ENCODE measurements at places on chromosomes 13 and 19.
A peak's percentile ranks its signal among the peaks of the same experiment; 100 is the strongest.

DNA sequence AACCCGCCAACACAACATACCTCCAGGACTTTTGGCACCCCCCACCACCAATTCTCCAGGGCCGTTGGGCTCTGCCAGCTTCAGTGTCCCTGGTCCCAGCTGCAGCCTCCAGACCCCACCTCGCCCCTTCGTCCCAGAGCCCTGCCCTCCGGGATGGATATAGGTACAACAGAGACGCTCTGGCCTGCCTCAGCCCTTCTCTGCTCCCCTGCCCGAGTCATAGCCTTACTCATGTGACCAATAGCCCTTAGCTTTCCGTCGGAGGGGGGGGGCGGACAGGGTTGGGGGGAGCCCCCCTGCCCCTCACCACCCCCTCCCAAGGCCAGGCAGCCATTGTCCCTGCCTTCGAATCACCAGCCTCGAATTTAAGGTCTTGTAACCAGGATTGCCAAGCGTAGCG is 70.8 kb upstream of the NFIC start:
- DNase-seq = no peak

DNA sequence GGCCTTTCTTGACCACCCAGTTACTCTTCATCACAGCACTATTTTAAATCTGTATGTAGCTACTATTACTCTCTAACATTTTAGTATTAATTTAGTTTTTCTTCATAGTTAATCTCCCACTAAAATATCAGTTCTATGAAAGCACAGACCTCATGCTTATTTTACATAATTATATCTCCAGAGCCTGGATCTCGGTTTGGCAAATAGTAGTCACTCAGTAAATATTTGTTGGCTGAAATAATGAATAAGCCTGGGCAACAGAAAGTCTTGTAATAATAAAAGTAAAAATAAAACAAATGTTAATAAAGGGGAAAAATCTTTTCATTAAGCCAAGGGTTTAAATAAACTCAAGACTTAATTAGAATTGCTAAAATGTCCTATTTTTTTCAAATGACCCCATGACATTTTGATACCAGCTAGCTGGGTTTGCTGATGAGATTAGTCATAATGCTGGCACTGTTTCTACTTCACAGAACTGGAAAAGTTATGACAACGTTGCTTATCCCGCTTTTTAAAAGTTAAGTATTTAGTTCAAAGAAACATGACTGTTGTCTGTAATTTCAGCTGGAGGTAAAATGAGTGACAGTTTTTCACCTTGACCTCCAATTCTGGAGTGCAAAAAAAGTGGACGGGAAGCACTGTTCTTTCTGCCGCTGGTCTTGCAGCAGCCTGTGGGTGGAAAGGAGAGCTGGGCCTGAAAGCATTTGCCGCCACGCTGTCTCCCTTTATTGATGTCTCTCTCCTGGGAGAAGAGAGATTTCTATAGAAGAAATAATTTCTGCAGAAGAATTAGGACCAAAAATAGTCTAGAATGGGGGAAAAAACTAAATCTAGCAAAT is 85.2 kb upstream of the SPATA13 start:
- no peak for DNase-seq

- no peak for DNase-seq
Measured at GRCh38 chr13:44393391-44393790, 19.8 kb downstream of the SERP2 start.

GRCh38 chr19:44741841-44742329 is 6.6 kb upstream of the BCL3 start:
- no peak for DNase-seq

DNA sequence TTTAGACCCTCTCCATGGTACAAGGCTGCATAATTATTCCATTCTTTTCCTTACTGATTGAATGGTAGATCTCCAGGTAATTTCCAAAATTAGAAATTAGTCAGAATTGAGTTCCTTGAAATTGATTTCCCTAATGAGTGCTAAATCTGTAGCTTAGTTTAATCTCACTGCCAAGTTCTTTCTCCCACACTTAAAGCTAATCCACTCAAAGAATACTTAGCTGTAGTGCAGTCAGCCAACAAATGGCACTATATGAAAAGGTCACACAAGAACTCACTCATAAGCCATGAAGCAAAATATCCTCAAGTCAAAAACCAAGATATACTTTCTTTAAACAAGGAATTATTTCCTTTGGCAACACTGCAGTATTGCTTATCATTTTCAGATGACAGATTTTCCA is 62.0 kb downstream of the XPO4 start:
- no peak for DNase-seq

- DNase-seq = no peak
Measured at GRCh38 chr13:87052731-87053130, 618.4 kb upstream of the SLITRK5 start.

DNA sequence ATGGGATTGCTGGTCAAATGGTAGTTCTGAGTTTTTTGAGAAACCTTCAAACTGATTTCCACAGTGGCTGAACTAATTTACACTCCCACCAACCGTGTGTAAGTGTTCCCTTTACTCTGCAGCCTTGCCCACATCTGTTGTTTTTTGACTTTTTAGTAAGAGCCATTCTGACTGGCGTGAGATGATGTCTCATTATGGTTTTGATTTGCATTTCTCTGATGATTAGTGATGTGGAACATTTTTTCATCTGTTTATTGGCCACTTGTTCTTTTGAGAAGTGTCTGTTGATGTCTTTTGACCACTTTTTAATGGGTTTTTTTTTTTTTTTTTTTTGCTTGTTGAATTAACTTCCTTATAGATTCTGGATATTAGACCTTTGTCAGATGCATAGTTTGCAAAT is 4.3 kb downstream of the CAB39L start:
- no peak for DNase-seq

GRCh38 chr13:27353166-27353583 is 71.2 kb upstream of the GTF3A start:
- DNase-seq = peak; percentile 18

- no peak for DNase-seq
Measured at GRCh38 chr13:46296115-46296822, 84.5 kb downstream of the LRRC63 start.

DNA sequence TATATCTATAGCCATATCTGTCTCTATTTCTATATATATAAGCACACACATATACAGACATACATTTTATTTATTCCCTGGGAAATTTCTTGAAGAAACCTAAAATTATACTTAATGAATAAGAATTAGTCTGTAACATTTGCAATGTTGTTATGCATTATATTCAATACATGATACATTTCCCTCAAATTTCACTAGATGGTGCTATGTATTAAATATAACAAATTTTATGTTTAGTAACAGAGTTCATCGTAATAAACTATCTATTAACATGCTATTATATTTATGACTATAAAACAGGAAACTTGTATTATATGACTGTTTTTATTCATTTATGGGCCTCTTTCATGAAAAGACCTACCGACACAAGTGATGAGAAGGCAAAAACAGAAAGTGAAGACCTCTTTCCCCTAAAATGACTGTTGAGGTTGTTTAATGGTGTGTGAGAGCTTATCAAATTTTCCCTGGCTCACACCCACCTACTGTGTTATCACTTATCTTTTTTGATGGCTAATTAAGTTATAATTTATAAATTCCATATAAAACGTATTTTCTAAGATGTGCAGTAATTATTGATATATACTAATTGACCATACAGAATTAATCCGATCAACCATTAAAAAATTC is 881.9 kb downstream of the SLITRK6 start:
- DNase-seq = no peak

GRCh38 chr13:95185851-95186250 is 115.4 kb downstream of the ABCC4 start:
- DNase-seq = no peak

GRCh38 chr13:38670627-38671026 is 16.2 kb upstream of the FREM2 start:
- DNase-seq = no peak

- DNase-seq = peak; percentile 27
Measured at GRCh38 chr19:39997638-39998216, 867 bp downstream of the ZNF546 start.

DNA sequence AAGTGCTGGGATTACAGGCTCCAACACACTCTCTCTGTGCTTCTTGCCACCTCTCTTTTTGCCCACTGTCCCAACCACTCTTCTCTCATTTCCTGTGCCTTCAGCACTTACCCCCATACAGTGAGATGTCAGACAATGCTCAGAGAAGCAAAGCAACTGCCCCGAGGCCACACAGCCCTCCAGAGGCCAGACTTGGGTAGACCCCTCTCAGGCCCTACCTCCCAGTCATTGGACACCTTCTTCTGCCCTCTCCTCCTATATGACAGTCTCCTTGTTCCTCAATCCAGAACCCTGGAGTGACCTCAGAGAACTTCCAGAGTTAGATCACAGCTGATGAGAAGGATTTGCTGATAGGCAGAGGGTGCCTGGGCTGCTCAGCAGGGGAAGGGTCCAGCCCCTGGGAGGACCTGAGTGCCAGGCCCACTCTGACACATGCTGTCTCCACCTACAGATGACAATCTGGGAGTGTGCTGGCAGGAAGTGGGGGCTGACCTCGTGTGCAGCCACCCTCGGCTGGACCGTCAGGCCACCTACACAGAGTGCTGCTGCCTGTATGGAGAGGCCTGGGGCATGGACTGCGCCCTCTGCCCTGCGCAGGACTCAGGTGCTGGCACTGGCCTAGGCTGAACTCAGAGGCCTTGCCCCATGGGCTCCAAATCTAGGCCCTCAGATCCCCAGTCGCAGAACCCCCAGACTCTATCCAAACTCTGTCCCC is 24.4 kb downstream of the LTBP4 start:
- no peak for DNase-seq

DNA sequence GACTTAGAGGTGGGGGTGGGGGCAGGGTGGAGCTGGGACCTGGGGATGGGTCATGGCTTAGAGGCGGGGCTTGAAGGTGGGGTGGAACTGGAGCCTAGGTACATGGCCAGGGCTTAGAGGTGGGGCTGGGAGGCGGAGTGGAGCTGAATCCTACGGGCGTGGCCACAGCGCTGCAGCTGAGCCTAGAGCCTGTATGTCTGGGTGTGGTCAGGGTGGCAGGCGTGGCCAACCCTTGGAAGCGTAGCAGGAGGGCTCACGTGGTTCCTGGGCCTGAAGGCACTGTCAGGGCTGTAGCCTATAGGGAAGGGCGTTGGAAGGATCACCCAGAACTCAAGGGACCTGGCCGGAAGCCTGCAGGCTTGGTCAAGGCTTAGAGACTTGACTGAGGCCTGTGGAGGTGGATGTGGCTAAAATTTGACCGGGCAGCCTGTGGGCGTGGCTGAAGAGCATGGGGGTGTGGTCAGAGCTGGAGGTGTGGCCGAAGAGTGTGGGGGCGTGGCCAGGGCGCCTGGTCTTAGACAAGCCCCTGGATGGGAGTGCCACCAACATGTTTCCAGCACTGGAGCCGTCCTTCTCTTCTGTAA is 24.3 kb downstream of the COLGALT1 start:
- DNase-seq = no peak

DNA sequence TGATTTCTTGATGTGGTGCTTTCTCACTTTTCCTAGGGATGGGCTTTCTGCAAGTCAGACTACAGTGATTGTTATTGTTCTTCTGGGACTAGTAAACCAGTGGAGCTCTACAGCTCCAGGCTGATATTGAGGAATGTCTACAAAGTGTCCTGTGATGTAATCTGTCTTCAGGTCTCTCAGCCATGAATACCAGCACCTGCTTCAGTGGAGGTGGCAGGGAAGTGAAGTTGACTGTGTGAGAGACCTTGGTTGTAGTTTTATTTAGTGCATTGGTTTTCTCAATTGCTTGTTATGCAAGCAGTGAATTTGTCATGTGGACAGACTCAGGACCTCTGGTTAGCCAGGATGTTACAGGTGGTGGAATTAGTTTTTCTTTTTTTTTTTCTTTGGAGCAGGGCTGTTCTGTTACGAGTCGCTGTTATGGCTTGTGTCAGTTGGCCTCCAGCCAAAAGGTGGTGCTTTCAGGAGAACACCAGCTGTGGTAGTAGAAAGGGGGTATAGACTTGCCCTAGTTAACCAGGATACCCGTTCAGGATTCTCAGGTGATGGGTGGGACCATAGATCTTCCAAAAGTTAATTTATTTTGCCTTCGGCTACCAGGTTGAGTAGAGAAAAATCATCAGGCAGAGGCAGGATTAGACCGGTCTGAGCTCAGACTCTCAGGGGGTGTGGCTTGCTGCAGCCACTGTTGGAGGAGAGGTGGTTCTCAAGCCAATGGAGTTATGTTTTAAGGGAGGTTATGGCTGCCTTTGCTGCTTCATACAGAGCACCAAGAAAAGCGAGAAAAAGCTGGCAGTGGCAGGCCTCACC is 11.9 kb upstream of the ZNF675 start:
- no peak for DNase-seq

DNA sequence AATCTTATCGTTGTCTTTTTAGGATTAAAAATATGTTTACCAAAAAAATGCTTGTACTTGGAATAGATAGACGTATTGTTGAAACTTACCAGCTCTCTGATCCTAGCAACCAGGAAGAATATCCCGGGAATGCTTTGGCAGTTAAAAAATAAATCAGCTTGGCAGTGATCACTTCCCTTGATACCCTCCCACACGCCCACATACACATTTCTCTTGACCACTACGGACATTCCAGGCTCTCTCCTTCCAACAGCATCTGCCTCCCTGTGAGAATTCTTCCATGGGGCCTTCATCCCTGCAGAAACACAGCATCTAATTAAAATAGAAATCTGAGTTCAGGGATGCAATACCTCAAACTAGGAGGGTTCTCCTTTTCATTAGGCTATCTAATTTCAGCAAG is 57.9 kb downstream of the THSD1 start:
- no peak for DNase-seq

GRCh38 chr13:39349391-39349960 is 253.5 kb downstream of the LHFPL6 start:
- no peak for DNase-seq

DNA sequence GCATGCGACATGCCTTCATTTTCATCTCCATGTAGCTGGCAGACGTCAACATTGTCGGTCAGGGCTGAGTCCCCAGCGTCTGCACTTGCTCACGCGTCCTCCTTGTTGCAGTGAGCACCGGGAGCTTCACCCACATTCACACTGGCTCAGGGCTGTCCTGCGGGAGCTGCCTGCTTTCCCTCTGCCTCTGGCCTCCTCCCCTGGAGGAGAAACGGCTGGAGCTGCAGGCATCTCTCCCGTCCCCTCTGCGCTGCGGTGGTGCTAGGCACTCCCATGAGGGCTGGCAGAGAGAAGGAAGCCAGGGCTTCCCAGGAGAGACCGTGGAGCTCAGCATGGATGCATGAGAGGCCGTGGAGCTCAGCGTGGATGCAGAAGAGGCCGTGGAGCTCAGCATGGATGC is 18.4 kb upstream of the TMEM255B start:
- DNase-seq = no peak

DNA sequence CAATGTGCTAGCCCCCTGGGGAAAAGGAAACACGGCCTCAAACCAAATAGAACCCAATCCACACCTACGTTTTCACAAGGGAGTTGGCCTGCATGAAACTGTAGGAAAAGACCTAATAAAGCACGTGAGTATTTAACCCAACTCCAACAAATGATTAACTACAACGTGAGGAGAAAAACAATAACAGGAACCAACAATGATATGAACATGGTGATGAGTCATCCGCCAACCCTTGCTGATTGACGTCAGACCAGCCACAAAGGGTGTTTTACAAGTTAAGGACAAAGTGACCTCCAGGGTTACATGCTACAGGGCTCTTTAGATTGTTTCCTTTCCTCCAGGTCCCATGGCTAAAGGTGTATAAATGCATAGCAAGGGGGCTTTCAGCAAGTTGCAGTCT is 460.5 kb downstream of the COG6 start:
- DNase-seq = no peak
